Uterus (tissue), 4 donors: ENCODE measurements at places on chromosomes 13 and 19. TPM values are rescaled to one million over a fixed set of nuclear protein-coding genes. Genes with fewer than 3 reads are reported as not detected.
A peak's percentile ranks its signal among the peaks of the same experiment; 100 is the strongest.

DNA sequence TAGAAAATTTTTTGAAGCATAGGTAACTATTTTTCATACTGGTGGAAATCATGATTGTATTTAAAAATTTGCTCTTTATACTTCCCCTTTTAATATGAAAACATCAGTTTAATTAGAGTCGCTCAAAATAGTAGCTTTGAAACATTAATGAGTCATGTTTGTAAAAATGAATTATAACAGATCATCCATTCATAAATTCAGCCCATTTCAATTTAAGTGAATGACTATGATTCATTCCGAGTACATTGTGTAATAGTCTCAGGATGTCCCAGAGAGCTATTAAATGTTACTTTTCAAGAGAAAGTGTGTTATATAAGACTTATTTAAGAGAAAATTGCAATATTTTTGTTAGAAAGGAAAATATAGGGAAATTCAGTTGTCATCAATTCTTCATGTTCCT is 111.0 kb downstream of the FNDC3A start:
- no peaks in the 10 kb centered on the region for H3K4me1 ChIP-seq
- no peaks in the 10 kb centered on the region for H3K36me3 ChIP-seq
- no peak overlapping the region for H3K27ac ChIP-seq
- no peaks in the 10 kb centered on the region for H3K27me3 ChIP-seq

- H3K36me3 ChIP-seq, result no peaks in the 10 kb centered on the region
- H3K27me3 ChIP-seq, result no peaks in the 10 kb centered on the region
- no peak overlapping the region for H3K4me3 ChIP-seq
- H3K27ac ChIP-seq, result no peak overlapping the region
- H3K4me1 ChIP-seq, result no peaks in the 10 kb centered on the region
These were observed 106.4 kb upstream of the EDNRB start for GRCh38 chr13:78024996-78025395.

DNA sequence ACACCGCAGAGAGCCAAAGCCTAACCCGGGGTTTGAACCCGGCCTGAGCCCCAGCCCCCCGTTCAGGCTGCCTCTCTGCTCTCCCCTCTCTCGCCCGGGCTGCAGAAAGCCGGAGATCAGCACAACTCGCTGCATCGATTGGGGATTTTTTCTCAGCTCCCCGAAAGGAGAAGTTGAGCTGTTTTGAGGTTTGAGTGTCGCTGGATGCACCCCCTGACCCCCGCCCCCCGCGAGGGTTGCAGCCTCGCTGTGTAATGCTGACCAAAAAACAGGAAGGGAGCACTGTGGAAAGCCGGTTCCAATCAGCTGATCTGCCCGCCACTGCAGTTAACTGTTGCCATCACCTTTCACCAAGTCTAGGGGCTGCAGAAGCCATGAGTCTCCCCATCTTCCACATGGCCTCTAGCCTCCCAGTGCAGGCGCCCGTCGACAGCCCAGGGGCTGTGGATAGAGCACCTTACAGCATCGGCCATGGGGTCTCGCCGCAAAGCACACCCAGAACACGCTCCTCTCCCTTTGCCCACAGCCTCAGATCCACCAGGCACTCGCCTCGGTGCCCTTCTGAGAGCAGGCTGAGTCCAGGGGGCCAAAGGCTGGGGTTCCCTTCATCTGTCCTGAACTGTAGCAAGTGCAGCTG is 34.5 kb downstream of the MYO9B start:
- no peak for DNase-seq
- H3K36me3 ChIP-seq, result no peaks in the 10 kb centered on the region
- H3K27ac ChIP-seq, result peak overlapping the region; percentile 92
- no peaks in the 10 kb centered on the region for H3K27me3 ChIP-seq

GRCh38 chr13:39375601-39376000 is 227.4 kb downstream of the LHFPL6 start:
- no peak for DNase-seq
- H3K4me1 ChIP-seq, result peaks cover 8% of the 10 kb centered on the region
- H3K27ac ChIP-seq, result no peak overlapping the region
- H3K27me3 ChIP-seq, result no peaks in the 10 kb centered on the region

DNA sequence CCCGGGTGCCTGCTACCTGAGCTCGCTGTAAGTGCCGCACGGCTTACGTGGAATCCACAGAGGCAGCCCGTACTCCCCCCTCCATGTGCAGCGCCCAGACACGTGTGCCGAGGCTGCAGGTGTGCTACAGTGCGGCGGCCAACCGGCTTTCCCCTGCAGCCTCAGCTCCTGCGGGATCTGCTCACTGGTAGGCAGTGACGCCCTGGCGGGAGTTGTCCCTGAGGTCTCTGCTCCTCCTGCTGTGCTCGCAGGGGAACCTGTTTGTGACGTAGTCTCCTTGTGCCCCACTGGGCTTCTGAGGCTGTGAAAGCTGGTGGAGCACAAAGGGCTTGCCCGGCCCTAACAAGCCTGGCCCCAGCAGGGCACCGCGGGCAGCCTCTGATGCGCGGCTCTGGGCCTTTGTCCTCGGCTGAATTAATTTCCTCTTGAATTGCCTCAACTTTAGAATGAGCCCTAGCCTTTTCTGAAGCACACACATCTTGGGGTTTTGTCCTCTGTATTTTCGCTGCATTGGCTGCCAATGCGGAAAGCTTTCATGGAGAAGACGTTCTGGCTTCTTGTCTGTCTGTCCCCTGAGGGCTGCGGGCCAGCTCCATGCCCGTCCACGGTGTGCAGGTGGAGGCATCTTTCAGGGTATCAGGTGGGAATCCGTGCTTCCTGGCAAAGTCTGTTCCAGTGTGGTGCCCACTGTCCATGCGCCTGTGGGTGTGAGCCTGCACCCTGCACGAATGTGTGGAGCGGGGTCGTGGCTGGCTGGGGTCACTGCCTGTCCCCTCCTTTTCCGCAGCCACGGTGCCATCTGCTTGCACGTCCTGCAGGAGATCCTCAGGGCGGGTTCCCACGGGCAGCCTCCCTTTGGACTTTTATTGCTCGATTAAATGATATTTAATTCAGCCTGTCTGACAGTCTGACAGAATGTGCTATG is 77.3 kb upstream of the MCF2L start:
- H3K4me3 ChIP-seq, result no peak overlapping the region
- peaks cover 9% of the 10 kb centered on the region for H3K27me3 ChIP-seq
- H3K36me3 ChIP-seq, result no peaks in the 10 kb centered on the region
- no peak for DNase-seq
- H3K4me1 ChIP-seq, result peaks cover 19% of the 10 kb centered on the region

GRCh38 chr19:14004619-14005348 is 1.3 kb downstream of the RFX1 start:
- H3K4me1 ChIP-seq, result no peaks in the 10 kb centered on the region
- H3K27ac ChIP-seq, result peak overlapping the region; percentile 97
- H3K4me3 ChIP-seq, result peak overlapping the region; percentile 95

Gene ZNF415
- 10.0 TPM for total RNA-seq

Gene ZNF611
- total RNA-seq, result 7.2 TPM

Gene KANK3
- total RNA-seq, result 18.9 TPM
